Effector CD4-positive, alpha-beta T cell (primary cell): ENCODE measurements at places on chromosomes 6 and 20.

- no peak for DNase-seq
These were observed 260.5 kb downstream of the CENPW start for GRCh38 chr6:126600258-126600916.

DNA sequence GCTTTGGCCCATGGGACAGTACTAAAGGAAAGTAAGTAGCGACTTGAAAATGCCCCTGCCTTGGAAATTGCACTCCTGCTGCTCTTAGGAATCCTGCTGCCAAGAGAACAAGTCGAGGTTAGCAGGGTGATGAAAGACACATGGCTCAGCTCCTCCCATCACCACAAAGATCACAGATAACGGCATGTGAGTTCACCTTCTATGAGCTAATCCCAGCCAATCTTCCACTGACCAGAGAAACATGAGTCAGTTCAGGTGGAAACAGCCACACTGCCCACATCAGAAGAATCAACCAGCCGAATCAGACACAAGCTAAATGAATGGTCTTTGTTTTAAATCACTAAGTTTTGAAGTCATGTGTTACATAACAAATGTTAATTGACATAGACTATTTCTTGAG is 106.3 kb downstream of the PRKN start:
- DNase-seq, result no peak

GRCh38 chr6:83872386-83873118 is 13.1 kb downstream of the CYB5R4 start:
- no peak for DNase-seq

DNA sequence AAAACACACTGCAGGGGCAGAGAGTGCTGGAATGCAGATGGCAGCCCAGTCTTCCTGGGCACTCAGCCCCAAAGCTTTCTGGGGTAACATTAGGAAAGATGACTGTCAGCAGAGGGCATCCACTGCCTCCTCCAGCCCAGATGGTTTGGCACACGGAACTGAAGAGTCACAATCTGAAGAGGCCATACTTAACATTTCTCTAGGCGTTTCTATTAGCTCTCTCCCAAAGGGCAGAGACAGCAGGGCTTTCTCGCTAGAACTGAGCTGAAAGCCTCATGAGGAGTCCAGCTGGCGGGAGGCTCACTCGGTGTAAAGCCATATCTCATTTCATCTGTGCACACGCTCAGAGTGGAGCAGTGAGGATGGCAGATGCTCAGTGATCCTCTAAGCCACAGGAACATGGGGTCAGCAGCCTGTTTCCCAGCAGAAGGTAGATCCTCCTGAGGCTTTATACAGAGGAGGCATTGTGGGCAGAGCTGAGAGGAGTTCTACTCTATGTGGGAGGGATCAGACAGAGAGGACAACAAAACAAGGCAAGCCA is 28.1 kb downstream of the ALDH8A1 start:
- no peak for DNase-seq

DNA sequence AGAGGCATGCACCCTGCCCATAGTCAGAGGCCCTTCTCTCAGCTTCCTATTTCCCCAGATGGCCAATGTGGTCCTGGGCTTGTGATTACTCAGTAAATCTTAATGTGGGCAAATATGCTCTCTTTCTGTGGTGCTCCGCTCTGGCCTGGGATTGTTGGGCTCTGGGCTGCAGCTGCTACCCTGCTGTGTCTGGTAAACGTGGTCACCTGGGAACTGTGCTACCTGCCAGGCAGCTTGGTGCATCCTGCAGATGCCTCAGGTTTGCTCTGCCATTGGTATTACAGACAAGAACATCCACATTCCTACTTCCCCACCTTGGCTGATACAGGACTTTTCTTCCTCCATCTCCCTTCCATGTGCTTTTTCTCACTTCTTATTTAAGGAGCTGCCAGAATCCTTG is 611.5 kb upstream of the IMPG1 start:
- DNase-seq, result no peak

- DNase-seq, result no peak
These were observed 68.2 kb downstream of the SEL1L2 start for GRCh38 chr20:13922241-13922640.

GRCh38 chr6:169921853-169922824 is 170.7 kb downstream of the ERMARD start:
- no peak for DNase-seq

DNA sequence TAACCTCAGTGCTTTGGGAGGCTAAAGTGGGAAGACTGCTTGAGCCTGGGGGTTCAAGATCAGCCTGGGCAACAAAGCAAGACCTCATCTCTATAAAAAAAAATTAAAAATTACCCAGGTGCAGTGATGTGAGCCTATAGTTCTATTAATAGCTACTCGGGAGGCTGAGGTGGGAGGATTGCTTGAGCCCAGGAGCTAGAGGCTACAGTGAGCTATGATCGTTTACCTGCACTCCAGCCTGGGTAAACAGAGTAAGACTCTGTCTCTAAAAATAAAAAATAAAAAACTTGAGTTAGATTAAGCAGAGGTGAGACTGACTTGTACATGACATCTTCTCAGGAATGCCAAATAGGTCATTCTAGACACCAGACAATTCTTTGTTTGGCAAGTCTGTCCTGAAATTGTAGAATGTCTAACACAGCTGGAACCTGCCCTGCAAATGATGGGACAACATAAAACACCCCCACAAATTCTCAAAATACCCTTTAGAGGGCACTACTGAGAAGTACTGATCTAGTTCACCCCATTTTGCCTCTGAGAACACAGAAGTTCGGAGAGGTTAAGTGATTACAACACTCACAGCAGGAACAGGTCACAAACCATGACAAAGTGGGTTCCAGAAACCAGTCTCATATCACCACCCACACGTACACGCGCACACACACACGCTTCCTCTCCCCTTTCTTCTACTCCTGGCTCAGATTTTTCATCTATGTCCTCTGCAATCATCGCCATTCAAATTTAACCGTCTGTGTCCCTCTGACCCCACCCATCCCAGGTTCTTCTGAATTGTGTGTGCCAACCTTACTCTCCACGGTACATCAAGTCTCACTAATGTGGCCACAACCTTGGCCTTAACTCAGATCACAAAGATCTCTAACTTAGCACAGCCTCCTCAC is 38.3 kb downstream of the ARHGAP18 start:
- peak; percentile 23 for DNase-seq

DNA sequence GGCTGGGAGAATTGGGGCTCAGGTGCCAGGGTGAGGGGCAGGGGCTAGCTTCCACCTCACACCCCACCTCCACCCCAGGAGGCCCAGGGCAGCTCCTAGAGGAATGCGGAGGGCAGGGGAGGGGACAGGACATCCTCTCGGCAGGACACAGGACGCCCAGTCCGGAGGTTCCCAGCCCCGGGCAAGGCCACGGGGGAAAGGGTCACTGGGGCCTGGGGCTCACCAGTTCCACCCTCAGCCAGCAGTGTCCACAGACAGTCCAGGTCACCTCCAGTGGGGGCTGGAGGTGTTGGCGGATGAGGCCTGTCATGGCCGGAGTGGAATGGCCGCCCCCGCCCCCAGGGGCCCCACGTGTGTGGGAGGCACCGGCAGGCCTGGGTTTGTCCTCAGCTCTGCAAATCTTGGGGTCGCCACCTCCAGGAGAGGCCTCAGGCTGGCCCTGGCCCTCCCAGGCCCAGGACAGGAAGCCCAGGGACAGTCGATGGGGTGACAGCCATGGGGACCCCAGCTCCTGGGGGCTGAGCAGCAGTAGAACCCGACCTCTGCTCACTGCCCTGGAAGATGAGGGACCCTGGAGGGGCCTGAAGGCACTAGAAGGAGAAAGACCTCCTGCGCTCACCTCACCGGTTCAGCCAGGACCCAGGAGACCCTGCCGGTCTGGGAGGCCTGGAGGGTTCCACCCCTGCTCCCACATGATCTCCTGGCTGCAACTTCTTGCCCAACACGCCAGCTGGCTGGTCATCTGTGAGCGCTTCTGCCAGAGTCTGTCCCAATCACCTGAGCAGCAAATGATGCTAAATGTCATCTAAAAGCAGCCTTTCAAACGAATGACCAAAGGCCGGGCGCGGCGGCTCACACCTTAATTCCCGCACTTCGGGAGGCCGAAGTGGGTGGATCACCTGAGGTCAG is 13.0 kb upstream of the ABHD16B start:
- DNase-seq, result no peak

- no peak for DNase-seq
These were observed 39.3 kb upstream of the TRAF3IP2 start for GRCh38 chr6:111644893-111645430.

DNA sequence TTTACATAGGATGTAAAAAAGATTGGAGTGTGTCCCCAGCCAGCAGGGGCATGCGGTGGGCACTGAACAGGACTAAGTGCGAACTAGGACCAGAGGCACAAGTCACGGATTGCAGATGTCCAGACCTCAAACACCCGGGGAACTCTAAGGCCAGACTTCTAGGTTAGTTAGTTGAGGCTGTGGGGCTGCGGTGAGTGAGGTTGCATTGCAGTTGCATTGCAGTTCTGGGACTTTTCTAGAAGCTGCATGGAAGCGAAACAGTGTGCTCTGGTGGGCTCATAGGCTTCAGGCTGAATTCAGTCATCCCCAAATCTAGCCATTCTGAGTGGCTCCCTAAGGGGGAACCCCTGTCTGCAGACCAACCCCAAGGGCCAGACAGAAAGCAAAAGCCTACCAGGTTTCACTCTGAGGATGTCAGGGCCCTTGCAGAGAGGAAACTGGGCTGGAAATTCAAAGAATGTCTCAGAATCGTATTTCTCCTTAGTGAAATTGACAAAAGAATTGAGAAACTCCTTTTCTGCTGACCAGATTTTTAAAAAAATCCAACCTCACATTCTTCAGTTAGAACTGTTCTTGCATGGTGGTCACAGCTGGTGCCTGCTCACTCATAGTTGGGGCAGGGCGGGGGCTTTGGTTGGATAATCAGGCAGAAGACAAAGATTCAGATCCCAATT is 182.8 kb downstream of the ZDHHC14 start:
- no peak for DNase-seq

GRCh38 chr6:78593898-78594667 is 273.3 kb upstream of the IRAK1BP1 start:
- DNase-seq, result no peak

DNA sequence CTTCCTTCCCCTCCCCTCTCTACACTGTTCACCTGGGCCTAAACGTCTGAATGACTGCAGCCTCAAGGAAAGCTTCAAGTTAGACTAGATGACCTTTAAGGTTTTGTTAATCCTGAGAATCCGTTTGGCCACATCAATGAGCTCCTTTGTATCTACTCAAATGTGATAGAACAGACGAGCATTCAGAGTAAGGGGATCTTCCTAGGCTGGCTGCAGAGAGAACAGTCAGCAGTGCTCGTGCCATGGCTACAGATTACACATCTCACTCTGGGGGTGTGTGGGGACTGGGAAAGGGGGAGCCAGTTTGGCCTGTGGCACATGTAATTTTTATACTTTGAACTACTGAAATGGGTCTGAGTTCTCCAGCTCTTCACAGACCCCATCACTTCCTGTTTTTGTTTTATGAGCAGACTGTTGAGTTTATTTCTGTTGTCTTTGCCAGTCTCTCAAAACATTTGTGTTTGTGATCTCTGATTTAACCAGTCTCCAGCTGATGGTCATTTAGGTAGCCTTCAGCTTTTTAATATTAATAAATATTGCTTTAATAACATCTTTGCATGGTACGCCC is 50.9 kb downstream of the KCNS1 start:
- DNase-seq, result no peak
